ENCODE measurements at places on chromosomes 12 and 14.
A peak's percentile ranks its signal among the peaks of the same experiment; 100 is the strongest.

- no peak for DNase-seq
Observed at GRCh38 chr14:36167431-36167830, 9.1 kb downstream of the PTCSC3 start.

DNA sequence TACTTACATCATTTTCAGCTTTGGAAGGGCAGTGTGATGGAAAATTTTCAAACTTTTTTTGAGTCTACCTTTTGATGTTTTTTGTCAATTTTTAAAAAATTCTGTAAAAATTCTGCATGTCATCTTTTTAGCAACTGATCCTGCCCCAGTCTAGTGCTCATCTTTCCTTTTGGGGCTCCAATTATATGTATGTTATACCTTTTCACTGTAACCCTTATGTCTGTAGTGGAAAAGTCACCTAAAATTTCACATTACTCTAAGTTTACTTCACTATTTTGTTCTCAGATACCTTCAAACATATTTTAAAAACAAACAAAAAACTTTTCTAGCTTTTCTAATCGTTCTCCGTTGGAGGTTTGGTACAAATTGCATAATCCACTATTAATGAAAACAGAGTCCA is 32.5 kb upstream of the MYRFL start:
- DNase-seq, result no peak

DNA sequence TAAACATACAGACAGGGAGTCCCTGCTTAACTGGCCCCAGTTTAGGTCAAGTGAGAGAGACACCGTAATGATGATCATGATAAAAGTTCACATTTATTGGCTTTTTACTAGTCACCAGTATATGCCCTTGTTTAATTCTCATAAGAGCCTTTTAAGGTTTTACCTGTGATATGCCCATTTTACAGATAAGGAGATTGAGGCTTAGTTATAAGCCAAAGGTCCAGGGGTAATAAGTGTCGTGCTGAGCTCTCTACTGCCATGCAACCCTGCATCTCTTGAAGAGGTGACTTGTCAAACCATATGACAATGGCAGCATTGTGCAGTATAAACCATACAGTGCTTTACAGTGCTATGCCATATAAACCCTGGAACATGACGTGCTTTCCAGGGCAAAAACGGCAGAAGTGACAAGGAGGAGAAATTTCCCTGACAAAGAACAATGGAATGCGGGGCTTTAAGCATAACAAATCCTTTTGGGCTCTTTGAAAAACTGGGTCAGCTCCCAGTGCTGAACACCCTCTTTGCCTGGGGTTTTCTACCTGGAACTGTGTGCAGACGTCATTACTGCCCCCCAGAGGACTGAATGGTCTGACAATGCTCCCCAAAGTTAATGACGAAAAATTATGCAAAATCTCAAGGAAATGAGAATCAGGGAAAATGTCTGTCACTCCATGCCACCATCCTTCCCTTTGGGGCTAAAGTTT is 59.7 kb upstream of the C14orf132 start:
- no peak for DNase-seq

GRCh38 chr12:48956279-48957140 is 777 bp downstream of the ARF3 start:
- DNase-seq, result no peak

- DNase-seq, result peak; percentile 17
Observed at GRCh38 chr12:68591734-68592418, 18.8 kb upstream of the RAP1B start.

- DNase-seq, result no peak
Observed at GRCh38 chr14:85175556-85175955, 354.4 kb upstream of the FLRT2 start.

- DNase-seq, result no peak
Observed at GRCh38 chr12:21521541-21521940, 4.6 kb upstream of the SPX start.

- peak; percentile 76 for DNase-seq
Observed at GRCh38 chr14:74612350-74613021, 449 bp upstream of the LTBP2 start.

GRCh38 chr14:46964378-46964777 is 312.8 kb upstream of the RPL10L start:
- no peak for DNase-seq

DNA sequence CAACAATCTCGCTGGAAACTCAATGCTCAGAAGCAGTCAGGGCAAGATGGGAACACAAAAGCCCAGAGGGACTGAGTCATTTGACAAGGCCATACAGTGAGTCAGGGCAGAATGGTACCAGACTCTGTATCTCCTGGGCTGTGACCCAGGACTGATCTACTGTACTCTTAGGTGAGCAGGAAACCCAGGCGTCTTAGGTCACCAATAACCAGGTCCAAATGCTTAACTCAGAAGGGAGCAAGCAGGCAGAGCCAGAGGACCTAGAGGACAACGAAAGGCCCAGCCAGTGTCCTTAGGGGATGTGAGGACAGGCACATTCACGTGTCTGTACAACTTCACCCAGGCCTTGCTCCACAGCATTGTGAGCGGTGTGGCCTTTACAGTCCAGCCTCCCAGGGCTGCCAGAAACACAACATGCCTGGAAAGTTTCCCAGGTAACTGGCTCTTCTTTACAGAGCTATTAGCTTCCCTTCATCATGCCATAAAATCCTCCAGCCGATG is 69.9 kb downstream of the ARL6IP4 start:
- no peak for DNase-seq

DNA sequence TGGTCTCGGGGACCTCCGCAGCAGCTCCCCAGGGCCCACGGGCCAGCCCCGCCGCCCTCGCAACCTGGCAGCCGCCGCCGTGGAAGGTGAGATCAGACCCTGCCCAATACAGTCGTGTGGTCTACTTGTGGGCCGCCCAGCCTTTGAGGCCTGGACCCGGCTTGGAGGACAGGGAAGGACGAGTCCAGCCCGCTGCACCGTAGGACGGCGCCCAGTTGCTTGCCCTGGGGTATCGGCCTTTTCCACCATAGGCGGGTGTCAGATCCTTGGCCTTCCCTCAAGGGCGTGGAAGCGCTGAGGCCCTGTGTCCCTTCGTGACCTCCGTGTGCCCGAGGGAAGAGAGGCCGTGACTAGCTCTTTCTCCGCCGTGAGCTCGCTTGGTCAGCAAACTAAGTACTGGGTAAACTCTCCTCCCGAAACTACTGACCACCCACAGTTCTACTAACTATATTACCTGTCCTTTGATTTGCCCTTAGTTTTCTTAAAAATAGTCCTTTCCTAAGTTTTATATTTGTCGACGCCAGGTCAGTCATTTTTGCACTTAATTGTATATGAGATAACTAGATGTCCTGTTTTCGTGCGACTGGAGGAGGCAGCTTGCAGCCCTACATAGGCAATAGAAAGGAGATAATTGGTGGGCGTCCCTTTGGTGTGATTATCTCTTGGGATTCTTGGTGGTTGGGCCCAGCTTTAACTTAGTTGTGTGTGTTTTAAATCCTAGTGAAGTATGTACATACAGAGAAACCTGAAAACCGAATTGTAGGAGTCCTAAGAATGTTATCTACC is 757 bp downstream of the SLC25A3 start:
- no peak for DNase-seq

Measured in activated CD4-positive, alpha-beta T cell treated with anti-CD3 and anti-CD28 coated beads for 4 hours (primary cell).